NCI-H524 treated with DMSO at 0.1 percent for 48 hours (cell line): ENCODE measurements at places on chromosomes 3 and 15.
A peak's percentile ranks its signal among the peaks of the same experiment; 100 is the strongest.

DNA sequence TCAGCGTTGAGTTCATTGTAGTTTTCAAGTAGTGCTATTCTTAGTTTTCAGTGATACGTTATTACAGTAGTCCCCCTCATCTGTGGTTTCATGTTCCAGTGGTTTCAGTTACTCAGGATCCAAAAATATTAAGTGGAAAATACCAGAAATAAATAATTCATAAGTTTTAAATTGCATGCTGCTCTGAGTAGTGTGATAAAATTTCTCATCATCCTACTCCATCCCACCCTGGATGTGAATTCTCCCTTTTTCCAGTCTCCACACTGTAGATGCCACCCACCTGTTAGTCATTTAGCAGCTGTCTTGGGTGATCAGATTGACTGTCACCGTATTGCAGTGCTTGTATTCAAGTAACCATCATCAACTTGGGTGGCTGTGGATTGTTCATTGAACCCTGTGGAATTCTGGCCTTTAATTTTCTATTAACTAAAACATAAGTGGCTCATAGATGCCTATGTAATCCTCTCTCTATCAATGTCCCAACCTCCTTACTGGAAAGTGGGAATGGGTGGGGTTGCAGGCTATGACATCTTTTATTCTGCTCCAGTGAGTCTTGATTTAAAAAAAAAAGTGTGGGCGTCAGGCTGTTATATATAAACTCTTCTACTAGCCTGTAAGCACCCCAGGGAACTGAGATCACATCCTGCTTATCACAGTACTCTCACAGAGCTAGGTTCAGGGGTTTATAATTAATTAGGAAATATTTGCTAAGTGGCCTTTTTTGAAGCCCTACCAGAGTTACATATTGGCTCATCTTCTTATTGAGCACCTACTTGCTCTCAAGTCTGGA, 97.5 kb downstream of the CFAP20DC start:
- DNase-seq: no peak

GRCh38 chr3:31495971-31496665, 36.6 kb upstream of the STT3B start:
- DNase-seq: no peak

- no peak for DNase-seq
Observed at GRCh38 chr3:102718651-102719050, 283.8 kb downstream of the ZPLD1 start.

- no peak for DNase-seq
Observed at GRCh38 chr3:151873398-151873797, at the start of gene SUCNR1. TSS of gene SUCNR1 (plus strand) at chr3:151873643. CDS start at chr3:151879893, 6,250 bp downstream.

DNA sequence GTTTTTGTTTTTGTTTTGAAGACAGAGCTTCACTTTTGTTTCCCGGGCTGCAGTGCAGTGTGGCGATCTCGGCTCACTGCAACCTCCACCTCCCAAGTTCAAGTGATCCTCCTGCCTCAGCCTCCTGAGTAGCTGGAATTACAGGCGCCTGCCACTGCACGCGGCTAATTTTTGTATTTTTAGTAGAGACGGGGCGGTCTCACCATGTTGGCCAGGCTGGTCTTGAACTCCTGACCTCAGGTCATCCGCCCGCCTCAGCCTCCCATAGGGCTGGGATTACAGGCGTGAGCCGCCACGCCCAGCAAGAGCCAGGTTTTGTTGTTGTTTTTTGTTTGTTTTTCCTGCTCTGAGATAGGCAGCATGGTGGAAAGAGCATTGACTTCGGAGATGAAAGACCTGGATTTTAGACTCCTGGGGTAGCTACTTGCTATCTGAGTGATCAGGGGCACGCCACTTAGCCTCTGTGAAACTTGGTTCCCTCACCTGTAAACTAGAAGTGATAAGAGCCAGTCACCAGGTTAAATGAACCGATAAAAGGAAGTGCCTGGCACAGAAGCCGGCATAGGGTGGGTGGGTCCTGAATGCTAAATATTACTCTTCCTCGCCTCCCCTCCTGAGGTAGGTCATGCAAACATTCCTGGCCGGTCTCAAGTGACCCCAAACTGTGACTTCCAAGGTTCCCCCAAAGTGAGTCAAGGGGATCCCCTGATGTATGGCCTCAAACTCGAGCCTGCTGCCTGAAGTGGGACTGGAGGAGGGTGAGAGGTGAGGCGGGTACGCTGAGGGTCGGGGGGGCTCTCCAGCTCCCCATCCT, 62.9 kb upstream of the MCF2L2 start:
- no peak for DNase-seq

DNA sequence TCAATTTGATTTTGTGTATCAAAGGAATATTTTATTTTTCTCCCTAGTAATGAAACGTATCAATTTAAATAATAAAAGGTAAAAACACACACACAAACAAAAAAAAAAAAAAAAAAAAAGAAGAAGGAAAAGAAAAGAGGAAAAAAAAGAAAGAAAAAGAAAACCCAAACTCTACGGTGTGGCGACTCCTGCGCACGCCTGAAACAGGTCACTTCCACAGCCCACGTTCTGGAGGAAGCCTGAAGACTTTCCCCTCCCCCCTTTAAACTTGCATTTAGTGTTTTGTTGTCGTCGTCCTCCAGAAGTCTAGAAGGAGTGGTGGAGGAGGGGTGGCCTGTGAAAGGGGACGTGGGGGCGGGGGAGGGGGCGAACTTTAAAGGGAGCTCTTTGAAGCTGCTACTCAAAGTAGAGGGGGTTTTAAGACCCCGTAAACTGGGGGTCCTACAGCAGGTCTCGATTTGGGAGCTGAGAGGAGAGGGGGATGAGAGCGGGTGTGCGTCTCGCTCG, 2.3 kb upstream of the TLE3 start:
- DNase-seq: no peak

DNA sequence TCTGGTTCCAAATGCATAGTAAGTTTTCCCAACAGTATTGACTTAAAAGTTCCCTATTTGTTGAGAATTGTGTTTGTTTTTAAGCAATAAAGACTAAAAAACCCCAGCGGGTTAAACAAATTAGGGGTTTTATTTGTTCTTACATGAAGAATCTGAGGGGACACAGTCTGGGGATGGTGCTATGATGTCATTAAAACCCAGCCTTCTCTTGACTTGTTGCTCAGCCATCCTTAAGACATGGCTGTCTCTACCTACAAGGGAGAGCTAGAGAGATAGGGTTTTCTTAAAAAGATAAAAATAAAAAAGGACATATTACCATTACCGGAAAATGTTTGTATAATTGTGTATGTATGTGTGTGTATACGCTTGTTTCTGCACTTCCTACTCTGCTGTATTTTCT, 11.7 kb upstream of the ARL14 start:
- DNase-seq: no peak

- DNase-seq: no peak
Observed at GRCh38 chr15:67719330-67719959, 105.9 kb upstream of the SKOR1 start.

- peak; percentile 82 for DNase-seq
Observed at GRCh38 chr3:164779816-164780215, 298.5 kb downstream of the SI start.

DNA sequence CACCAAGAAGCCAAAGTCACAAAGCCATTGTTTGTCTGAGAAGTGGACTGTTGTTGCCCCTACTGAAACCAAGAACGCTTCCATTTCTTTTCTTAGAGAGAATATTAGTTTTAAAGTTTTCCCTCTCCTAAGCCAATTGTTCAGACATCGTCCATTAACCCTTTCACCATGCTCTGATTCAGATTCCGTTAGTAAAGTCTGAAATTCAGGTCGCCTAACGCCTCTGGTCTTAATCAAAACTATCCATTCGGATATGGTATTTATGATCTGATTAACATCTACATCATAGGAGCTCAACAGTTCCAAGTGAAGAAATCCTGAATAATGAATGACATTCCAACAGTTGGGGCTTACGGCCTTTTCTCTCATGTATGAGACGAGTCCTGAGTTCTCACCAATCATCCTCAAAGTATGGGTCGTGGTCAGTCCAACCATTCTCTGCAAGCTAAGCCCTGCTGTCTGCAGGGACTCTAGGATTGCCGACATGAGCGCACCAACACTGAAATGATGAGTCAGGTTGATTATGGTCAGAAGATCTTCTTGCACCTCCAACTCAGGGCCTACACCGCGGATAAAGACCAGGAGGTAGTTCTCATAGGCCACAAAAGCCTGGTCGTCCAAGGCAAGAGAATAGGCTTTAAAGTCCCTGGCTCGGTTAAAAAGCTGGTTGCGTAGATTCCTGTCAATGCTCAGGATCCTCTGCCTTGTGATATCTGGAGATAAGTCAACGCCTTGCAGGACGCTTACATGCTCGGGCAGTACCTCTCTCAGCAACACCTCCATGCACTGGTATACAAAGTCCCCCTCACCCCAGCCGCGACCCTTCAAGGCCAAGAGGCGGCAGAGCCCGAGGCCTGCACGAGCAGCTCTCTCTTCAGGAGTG, 767 bp downstream of the EPM2AIP1 start:
- no peak for DNase-seq

DNA sequence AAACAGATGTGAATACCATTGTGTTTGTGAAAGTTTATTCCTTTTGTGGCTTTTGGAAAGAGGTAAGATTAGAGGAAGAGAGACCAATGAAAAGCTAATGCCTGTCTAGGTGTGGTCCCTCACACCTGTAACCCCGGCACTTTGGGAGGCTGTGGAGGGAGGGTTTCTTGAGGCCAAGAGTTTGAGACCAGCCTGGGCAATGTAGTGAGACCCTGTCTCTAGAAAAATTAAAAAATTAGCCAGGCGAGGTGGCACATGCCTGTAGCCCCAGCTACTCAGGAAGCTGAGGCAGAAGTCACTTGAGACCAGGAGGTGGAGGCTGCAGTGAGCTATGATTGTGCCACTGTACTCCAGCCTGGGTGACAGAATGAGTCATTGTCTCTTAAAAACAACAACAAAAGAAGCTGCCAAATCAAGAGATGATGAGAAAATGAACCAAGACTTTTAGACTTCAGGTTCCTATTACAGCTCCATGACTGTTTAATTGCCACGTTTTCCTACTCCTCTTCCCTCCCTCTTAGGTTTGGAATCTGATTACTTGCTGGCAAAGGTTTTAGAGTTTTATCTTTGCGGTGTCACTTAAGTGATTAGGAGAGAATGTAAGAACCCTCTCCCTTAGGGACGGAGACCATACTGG, 68.7 kb downstream of the CGNL1 start:
- DNase-seq: no peak

DNA sequence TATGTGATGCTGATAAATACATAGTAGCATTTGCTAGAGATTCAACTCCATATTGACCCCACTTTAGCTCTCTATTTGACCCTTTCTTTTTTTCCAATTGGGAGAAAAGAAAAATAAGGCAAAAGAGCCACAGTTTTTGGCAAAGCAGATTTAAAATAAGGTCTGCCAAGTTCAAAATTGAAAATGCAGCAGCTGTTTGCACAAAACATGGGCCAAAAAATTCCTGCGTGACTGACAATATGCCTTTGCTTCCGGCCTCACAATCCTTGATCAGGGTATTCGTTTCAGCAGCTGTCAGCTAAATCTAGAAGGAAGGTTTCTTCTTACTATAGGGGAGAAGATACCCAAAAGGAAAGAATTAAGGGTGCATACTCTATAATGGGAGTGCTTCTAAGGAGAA, 563.5 kb upstream of the CCDC54 start:
- DNase-seq: no peak

DNA sequence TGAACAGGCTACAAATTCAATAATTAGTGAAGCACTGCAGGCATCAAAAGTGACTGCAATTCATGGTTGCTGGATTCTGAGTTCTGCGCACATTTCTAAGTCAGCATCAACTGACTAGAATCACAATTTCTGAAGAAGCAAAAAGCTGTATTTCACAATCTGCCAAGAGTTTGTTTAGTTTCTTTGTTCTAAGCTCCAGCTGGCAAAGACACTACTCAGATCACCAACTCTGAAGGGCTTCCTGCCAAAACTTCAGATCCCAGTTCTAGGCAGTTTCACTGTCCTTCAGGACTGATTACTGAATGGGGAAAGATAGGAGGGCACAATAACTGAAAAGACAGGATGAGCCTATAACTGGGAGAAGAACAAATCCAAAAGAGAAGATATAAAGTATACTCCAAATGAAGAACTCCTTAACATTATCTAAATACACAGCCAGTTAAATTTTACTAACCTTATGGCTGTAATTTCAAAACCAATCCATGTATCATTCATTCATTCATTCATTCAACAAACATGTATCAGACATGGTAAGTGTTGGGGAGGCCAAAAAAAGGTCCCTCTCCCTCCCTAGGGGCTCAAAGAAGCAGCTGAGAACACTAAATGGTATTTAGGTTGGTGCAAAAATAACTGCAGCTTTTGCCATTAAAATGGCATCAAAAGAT, 17.1 kb downstream of the TJP1 start:
- no peak for DNase-seq

- DNase-seq: no peak
Observed at GRCh38 chr3:129558772-129559564, 16.0 kb downstream of the H1-8 start.

- DNase-seq: no peak
Observed at GRCh38 chr15:89019436-89019835, 68.8 kb upstream of the ABHD2 start.

GRCh38 chr3:197942956-197943556, 6.9 kb upstream of the RPL35A start:
- peak; percentile 20 for DNase-seq

DNA sequence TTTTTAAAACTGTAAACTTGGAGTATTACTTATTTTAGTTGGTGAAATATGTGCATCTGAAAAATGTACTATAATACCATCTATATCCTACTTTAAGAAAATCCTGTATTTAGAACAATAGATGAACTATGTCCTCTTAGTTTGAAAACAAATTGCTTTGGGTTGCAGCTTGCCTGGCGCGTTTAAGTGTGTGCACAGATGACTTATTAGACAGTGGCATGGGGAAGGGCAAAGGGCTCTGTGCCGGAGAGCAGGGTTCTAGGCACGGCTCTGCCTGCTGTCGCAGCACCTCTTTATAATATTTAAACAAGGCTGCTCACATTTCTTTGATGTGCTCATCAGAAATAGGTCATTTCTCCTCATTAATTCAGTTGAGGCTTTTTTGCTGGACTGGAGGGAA, 10.0 kb downstream of the PXK start:
- DNase-seq: no peak

DNA sequence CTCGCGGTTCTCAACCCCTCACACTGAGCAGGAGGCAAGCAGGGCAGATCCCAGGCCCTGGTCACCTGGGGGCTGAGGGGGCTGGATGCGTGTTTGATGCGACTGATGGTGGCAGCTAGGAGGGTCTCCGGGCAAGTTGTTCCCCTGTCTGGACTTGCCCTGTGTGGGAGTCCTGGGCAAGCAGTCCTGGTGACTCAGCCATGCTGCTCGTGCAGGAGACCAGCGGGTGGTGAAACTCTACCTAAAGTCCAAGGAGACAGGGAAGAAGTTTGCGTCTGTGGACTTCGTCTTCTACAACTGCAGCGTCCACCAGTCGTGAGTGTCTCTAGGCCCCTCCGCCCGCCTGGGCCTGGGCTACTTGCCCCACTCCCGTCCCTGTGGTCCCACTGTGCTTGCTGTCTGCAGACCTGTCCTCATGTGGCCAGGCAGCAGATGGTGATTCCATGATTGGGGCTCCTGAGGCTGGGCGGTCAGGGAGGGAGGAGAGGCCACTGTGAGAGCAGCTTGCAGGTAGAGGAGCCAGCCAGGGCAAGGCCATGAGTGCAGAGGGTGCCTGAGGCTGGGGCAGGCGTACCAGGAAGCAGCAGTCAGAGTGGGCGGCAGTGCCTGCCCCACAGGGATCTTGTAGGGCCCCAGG, 23.1 kb downstream of the PLXNA1 start:
- no peak for DNase-seq
